Naive thymus-derived CD4-positive, alpha-beta T cell (primary cell): ENCODE measurements at places on chromosomes 13 and 19. TPM values are rescaled to one million over a fixed set of nuclear protein-coding genes. Genes with fewer than 3 reads are reported as not detected.

BEST2 gene
- not detected for total RNA-seq

- H3K27me3 ChIP-seq, result no peaks in the 10 kb centered on the region
- no peak overlapping the region for H3K27ac ChIP-seq
- H3K4me1 ChIP-seq, result no peaks in the 10 kb centered on the region
- no peaks in the 10 kb centered on the region for H3K36me3 ChIP-seq
- H3K4me3 ChIP-seq, result no peak overlapping the region
Measured at GRCh38 chr13:77397636-77398035, 70.7 kb upstream of the MYCBP2 start.

ZNF417 gene
- total RNA-seq, result 44.7 TPM

- no peak overlapping the region for H3K27ac ChIP-seq
- H3K27me3 ChIP-seq, result no peaks in the 10 kb centered on the region
- H3K36me3 ChIP-seq, result no peaks in the 10 kb centered on the region
Measured at GRCh38 chr13:106521095-106521799, 14.2 kb downstream of the EFNB2 start.

- no peak for DNase-seq
- no peaks in the 10 kb centered on the region for H3K27me3 ChIP-seq
- no peaks in the 10 kb centered on the region for H3K4me1 ChIP-seq
- no peaks in the 10 kb centered on the region for H3K36me3 ChIP-seq
Measured at GRCh38 chr13:113922412-113923118, 51.3 kb downstream of the C13orf46 start.
